Fibroblast of skin of left quadriceps (primary cell): ENCODE measurements at places on chromosomes 6 and 20.

DNA sequence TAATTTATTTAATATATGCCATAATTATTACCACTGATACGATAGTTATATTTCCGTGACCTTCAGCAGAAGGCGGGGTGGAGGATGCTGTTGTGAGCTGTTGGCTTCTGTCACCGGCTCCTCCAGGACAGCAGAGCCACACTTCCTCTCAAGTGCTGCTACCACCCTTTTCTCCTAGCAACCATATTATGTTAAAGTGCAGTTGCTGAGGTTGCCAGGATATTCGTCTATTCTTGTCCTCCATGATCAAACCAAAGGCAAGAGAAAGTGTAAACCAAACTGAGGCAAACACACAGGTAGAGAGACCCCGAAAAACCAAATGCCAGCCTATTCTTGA is 27.8 kb downstream of the RGS17 start:
- DNase-seq: no peak

DNA sequence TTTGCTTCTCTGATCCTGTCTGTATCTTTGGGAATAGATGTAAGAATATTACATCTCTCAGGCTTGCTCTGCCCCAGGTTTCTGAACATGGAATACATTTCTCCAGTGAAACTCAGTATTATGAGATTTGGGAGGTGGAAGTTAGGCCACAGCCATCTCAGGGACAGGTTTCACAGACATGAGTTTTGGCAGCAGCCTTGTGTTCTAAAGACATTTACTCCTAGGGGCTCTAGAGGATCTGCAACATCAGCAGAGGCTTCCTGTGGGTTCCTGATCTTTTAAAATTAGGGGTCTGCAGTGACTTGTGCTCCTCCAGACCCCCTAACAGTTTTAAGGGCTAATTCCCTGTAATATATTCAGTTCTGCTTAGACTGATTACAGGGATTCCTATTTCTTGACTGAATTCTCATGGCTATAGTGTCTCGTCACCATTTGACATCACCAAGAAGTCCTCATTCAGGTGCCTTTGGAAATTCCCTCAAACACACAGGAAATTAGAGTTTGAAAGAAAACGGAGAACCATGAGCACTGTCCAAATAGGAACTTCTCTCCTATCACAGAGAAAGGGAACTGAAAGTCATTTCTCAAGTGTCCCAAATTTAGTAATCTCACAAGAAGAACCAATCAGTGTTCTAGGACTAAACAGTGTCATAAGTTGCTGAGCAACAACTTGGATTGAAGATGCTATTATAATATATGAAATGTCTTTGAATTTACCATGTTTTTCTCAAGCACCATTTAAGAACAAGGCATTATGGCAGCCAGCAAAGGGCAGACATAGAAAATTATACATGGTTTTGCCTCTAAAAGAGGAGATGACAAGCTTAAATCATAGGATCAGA is 2.5 kb upstream of the HLA-DRA start:
- no peak for DNase-seq

DNA sequence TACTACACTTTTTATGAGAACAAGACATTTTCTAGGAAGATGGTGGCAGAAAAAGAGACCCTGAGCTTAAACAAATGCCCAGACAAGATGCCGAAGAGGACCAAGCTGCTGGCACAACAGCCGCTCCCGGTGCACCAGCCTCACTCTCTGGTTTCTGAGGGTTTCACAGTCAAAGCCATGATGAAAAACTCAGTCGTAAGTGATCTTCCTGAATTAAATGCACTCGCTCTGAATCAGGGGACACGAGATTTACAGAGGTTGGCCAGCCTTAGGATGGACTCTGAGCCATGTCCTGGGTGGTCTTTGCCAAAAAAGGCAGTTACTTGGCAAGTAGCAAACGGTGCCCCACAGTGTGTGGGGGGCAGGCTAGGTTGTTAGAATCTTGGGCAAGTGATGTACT is 423 bp downstream of the PACRG start:
- no peak for DNase-seq

- DNase-seq: no peak
Observed at GRCh38 chr6:49001856-49002541, 461.1 kb downstream of the MMUT start.

DNA sequence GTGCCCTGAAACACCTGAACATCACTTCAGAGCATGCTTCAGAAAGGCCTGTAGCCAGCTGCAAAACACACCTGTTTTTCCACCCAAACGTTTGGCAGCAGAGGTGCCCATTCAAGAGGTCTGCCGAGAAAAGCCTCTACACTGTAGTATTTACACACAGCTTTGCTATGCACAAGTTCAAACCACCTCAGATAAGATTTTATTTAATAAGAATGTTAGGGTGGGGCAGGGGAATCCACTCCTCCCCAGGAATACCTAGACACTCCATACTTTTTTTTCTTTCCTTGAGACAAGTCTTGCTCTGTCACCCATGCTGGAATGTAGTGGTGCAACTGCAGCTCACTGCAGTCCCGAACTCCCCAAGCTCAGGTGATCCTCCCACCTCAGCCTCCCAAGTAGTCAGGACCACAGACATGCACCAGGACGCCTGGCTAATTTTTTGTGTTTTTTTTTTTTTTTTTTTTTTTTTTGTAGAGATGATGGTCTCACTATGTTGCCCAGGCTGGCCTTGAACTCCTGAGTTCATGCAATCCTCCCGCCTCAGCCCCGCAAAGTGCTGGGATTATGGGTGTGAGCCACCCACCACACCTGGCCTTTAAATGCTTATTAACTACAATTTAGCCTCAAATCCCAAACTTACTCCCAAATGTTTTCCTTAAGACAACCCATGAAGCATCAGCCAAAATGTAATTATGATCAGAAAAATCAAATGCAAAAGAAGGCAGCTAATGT is 9.7 kb downstream of the MRPL14 start:
- DNase-seq: no peak

DNA sequence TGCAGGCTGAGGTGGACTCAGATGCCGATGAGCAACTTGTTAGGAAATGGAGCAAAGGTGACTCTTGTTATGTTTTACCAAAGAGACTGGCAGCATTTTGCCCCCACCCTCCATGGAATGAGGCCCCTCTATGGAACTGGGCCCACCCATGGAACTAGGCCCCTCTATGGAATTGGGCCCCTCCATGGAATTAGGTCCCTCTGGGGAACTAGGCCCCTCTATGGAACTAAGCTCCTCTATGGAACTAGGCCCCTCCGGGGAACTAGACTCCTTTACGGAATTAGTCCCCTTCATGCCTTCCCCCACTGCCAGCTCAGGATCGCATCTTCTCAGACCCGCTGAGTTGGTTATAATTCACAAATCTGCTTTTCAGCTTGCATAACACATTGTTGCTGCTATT is 144.9 kb downstream of the THBS2 start:
- no peak for DNase-seq

DNA sequence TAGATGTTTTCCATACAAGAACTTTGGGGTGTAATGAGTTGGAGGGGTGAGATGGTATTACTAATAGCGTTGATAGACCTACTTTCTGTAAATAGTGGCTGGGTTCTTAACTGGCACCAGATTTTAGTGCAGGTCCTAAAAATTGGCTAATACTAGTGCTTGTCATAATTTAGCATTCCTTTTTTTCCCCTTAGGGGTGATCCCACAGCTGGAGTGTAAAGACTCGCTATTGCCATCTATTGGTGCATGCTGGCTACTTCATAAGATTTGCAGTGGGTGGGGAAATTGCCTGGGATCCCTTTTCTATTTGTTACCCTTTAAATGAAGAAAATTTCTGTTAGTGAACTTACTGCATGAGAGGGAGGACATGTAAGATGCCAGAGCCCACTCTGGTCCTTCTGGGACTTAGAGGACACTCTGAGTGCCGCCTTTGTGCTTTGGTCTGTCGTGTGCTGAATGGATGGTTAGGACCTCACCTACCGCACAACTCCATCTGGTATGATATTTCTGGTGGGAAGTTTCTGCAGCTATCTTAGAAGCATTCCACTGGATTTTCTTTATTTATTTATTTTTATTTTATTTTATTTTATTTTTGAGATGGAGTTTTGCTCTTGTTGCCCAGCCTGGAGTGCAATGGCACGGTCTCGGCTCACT is 195.5 kb downstream of the JARID2 start:
- DNase-seq: peak; percentile 52

GRCh38 chr20:16395366-16395765 is 177.9 kb downstream of the KIF16B start:
- no peak for DNase-seq

- no peak for DNase-seq
Observed at GRCh38 chr6:97909380-97909779, 626.4 kb upstream of the MMS22L start.

DNA sequence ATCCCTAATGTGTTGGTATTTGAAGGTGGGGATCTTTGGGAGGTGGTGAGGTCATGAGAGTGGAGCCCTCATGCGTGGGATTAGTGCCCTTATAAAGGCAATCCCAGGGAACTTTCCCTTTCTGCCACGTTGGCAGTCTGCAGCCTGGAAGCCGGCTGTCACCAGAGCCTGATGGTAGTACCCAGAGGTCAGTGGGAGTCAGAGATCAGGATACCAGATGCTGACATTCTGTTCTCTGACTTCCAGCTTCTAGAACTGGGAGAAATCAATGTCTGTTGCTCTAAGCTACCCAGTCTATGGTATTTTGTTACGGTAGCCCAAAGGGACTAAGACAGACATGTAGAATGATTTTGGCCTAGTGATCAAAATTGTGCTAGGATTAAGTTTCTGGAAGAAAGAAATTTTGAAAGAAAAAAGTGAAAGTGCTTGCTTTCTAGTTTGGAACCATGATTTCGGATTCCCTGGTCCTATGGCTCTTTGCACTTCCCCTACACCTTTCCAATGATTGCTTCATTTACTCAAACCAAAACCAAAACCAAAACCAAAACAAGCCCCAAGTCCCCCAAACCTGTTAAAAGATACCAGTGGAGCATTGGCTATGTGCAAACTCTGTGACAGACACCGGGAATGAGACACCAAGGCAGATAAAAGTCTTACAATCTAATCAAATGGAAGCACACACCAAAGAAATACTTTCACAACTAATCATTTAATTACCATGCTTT is 173.7 kb upstream of the ZNF217 start:
- DNase-seq: no peak

DNA sequence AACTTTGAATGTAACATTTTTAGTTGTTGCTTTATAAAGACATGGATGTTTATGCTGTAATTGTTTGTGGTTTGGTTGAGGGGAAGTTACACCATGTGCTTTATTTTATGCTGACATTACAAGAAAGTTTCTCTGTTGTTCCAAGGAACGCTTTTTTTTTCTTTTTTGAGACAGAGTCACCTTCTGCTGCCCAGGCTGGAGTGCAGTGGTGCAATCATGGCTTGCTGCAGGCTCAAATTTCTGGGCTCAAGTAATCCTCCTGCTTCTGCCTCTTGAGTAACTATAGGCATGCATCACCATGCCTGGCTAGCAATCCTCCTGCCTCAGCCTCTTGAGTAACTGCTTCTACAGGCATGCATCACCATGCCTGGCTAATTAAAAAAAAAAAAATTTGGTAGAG is 21.0 kb upstream of the IFNGR1 start:
- peak; percentile 40 for DNase-seq

DNA sequence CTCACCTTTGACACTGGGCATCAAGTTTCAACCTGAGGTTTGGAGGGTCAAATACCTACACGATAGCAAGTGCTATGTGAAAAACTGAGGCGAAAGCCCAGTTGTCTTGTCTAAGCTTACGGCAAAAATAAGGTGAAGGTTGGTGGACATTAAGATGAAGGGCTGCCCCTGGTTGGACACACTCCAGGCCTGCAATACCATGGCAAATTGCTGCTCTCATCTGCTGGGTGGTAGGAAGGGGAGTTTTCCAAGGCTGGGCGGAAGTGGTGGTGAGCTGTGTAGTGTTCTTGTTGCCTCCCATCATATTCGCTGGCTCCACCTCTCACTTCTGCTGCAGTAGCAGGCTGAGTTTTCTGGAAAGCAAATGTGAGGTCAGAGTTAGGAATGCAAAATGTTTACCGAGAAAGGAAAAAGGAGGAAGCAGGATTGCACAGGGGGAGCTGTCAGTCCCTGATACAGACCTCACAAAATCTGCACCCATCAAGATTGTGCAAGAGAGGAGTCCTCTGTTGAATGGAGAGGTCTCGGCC is 33.7 kb downstream of the SCP2D1 start:
- no peak for DNase-seq

DNA sequence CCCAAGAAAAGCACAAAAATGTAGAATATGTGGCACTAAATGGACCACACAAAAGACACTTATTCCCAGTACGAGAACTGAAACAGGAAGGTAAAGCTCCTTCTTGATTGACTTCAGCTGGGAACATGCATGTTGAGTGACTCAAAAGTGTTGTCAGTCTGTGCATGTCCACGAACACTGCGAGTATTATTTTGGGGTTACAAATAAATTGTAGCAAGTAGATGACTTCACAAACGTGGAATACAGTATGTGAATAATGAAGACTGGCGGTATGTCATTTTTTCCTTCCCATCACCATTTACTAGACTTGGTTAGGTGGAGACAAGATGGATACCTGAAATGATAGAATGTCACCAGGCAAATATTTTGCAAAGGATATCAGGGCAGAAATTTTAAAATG is 45.4 kb downstream of the L3MBTL3 start:
- no peak for DNase-seq

GRCh38 chr6:169883316-169883715 is 131.9 kb downstream of the ERMARD start:
- no peak for DNase-seq

GRCh38 chr20:16203096-16203495 is 370.2 kb downstream of the KIF16B start:
- DNase-seq: no peak

- no peak for DNase-seq
Observed at GRCh38 chr20:4136078-4136966, 121.0 kb upstream of the RNF24 start.

DNA sequence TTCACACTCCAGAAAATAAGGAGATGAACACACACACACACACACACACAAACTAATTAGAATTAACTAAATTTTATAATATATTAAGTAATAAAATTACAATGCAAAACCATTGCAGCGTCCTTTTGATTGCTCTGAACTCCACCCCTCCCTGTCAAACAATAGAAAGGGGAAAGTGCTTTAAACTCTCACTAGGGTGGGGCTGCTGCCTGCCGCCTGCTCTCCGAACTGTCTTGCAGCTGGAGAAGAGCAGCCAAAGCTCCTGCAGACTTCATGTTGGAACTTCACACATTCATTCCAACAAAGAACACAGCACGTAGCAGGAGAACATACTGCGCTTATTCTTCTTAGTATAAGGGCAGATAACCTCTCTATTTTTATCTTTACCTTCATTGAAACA is 83.2 kb downstream of the GCLC start:
- no peak for DNase-seq
